ENCODE measurements at places on chromosomes 13 and 19.

- no peak for DNase-seq
Measured at GRCh38 chr13:103762523-103762922, 696.3 kb upstream of the SLC10A2 start.

- no peak for DNase-seq
Measured at GRCh38 chr19:8310342-8311055, 2.3 kb upstream of the CD320 start.

DNA sequence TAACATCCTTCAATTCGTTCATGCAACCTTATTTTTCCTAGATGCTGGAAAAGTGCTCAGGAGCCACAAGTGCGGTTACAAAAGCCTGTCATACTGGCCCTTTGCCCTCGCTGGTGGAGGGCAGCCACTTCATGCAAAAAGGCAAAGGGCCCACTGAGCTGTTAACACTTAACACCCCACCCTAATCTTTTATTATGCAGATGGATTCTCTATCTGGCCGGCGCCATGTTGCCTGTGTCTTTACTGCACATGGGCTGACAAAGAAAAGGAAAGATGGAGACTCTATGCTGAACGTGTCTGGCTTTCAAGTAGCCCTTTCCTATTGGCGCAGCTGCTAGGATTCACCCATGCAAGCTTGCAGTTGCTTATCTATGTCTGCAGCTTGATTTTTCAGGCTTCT lies 10.8 kb downstream of the OR7D2 start:
- no peak for DNase-seq

- no peak for DNase-seq
Measured at GRCh38 chr13:113383089-113383488, 19.2 kb upstream of the GRTP1 start.

GRCh38 chr19:30924670-30925069 lies 424.6 kb downstream of the TSHZ3 start:
- DNase-seq: no peak

DNA sequence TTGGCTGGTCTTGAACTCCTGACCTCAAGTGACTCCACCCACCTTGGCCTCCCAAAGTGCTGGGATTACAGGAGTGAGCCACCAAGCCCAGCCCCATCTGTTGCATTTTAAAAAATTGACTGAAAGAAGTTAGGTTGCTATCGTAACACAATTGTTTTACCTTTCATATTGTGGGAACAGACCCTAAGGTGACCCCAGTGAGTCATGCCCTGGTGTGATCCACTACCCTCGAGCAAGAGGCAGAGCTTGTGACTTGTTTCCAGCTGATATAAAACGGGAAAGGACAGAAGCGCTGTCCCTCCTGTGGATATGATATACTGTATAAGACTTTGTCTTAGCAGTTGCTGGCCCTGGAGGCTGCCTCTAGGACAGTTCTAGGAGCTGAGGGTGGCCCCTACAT lies 308.6 kb downstream of the HS6ST3 start:
- DNase-seq: no peak

- DNase-seq: peak; percentile 56
Measured at GRCh38 chr19:35211545-35212230, 16.9 kb downstream of the FAM187B start.

DNA sequence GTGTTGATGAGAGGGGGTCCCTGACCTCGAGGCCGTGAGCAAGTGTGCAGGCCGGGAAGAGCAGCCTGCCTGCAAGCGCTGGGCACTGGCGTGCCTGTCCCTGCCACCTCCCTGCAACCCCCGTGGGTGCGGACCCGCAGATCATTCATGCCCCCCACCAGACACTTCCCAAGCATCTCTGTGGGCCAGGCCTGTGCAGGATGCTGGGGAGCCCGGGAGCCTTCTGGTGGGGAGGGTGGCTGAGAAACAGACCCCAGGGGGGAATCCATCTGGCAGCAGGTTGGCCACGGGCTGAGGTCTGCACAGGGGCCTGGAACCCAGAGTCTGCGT lies 18.4 kb upstream of the CACTIN start:
- DNase-seq: no peak

DNA sequence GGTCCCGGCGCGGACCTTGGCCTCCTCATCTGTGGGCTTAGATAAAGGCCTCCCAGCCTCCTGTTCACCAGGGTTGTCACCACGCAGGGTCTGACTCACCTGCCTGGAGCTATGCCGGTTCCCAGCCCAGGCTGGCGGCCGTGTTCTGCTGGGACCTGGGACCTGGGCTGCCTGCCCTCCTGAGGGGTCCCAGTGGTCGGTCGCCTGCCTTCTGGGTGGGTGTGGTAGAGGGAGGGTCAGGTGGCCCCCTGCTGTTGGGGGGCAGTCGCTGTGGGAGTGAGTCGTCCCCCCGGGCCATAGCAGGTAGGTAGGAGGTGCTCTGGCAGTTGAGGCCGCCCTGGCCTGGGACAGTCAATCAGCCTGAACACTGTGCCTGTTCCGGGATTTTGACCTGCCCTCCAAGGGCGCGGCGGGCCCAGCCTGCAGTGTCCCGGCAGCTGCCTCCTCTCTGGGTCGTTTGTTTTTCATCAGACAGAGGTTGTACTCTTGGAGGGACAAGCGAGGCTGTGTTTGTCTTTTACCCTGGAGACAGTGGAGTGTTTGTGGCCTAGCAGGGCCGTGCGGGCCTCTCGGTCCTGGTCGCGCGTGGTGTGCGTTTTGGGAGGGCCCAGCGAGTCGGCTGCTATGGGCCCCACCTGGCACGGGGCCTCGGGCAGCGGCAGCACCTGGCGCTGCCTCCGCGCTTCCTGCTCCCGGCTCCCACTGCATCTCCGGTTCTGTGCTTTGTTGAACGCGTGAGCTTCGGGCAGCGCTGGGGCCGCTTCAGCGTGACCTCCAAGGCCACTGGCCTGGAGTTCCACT lies 2.6 kb downstream of the ADAT3 start:
- DNase-seq: no peak

DNA sequence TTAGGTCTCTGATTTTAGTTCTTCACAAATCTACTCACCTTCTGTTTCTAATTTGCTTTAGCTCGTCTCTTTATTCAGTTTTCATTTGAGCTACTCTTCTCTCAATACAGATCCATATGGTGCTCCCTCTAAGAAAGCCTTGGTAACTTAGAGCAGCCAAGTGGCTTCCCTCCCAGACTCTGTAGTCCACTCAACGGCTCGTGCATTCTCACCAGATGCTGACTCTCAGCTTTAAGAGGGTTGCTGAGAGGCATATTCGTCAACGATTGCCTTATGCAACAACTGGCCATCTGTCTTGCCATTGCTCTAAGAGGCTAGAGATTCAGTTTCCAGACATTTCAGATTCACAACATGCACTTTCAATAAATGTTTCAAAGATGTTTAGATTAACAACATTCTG lies 785.8 kb upstream of the SLC10A2 start:
- DNase-seq: no peak

GRCh38 chr19:51116736-51117286 lies 7.9 kb upstream of the SIGLEC9 start:
- no peak for DNase-seq

- no peak for DNase-seq
Measured at GRCh38 chr13:42600943-42601342, 27.0 kb downstream of the TNFSF11 start.

GRCh38 chr13:112245179-112245724 lies 130.9 kb upstream of the SPACA7 start:
- no peak for DNase-seq

DNA sequence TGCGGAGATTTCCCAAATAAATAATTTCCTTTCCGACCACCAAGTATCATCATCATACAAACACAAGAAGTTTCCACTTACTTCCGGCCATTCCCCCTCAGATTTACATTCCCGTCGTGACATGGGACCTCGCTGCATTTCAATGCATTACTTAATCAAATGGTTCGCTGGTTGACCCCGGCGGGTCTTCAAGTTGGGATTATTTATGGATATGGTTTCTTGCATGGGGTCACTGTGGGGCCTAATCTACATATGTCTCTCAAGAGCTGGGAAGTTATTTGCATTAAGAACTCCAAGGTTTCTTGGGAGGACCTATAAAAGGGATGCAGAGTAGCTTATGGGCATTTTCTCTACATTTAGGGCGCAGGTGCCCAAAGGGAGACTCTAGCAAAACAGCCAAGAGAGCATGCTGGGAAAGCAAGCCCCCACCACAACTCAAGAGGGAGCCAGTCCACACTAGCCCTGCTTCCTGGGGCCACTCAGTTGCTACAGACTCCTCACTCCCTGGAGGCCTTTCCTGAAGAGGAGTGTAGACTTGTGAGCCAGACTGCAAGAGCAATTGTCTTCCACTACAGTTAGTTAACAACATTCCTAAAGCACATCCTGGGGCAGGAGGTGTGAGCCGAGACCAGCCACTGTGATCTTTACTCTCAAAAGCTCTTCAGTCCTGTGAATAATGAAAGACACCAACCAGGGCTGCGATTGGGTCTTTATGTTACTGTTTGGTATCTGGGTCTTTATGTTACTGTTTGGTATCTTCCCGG lies 125.3 kb downstream of the KATNAL1 start:
- DNase-seq: no peak

- DNase-seq: no peak
Measured at GRCh38 chr13:113785051-113786010, 26.3 kb downstream of the TMEM255B start.

DNA sequence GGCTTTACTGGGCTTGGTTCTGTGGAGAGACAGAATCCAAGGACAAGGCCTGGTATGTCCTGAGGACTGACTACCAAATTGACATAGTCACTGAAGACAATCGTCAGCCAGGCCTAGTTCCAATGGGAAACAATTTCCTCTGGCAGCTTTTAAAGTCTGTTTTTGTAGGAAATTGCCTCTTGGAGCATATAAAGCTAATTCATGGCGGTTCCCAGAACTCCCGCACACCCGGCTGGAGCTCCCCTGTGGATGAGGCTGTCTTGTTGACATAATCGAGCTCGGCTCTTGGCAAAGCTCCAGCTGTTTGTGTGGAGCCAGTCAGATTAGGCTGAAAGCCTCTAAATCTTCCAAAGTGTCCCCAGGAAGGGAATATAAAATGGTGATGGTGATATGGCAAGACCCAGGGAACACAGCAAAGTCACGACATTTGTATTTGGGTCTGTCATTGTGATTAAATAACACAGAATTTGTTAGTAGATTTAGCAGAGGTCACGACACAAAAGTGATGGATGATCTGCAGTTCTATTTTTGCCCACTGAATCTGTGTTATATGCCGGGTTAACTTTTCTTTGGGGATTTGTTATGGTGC lies 395.0 kb downstream of the PCDH9 start:
- DNase-seq: no peak
